Stimulated activated CD8-positive, alpha-beta memory T cell treated with anti-CD3 and anti-CD28 coated beads, Interleukin-2, amount 100 ng/mL, for 1 hour (primary cell): ENCODE measurements at places on chromosomes 7 and 10.

DNA sequence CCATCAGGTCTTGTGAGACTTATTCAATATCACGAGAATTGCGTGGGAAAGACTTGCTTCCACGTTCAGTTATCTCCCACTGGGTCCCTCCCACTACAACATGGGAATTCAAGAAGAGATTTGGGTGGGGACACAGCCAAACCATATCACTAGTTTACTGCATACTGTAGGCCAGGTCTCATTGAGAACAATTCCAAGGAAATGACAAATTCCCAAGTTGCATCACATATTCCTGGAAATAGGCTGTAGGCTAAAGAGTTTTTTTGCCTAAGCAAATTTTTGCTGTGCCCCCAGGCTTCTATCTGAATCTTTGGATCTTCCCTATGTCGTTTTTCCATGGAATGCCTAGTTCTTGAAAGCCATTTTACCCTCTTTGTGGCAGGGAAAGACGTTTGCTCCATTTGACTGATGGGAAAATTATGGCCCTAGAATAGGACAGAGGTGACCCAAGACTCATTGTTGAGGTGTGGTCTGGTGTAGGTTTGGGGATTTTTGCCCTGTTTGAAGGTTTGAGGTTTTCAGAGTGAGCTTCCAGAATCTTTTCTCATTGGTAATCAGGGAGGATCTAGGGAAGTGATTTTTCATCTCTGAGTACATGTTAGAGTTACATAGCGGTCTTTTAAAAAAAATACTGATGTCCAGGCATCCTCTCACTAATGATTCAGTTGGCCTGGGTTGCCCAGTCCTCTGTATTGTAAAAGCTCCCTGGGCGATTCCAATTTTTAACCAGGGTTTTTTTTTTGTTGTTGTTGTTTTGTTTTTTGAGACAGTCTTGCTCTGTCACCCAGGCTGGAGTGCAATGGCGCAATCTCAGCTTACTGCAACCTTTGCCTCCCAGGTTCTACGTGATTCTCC, 44.4 kb downstream of the TACR2 start:
- no peak for DNase-seq

DNA sequence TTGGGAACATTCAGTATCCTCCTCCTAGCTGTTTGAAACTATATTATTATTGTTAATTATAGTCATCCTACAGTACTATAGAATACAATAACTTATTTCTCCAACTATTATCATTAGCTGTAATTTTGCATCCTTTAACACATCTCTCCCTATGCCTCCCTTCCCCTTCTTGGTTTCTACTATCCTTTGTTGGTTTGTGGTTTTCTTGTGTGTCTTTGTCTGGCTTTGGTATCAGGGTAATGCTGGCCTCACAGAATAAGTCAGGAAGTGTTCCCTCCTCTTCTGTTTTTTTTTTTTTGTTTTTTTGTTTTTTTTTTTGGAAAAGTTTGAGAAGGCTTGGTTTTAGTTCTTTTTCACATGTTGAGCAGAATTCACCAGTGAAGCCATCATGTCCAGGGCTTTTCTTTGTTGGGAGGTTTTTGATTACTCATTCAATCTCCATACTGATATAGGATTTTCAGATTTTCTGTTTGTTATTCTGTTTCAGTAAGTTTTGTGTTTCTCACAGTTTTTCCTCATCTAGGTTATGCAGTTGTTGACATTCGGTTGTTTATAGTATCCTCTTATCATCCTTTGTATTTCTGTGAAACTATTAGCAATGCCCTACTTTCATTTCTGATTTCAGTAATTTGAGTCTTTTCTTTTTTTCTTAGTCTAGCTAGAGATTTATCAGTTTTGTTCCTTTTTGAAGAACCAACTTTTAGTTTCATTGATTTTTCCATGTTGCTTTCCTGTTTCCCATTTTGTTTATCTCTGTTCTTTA, 21.6 kb downstream of the C1GALT1 start:
- no peak for DNase-seq

- no peak for DNase-seq
Observed at GRCh38 chr7:107902381-107902780, 11.4 kb downstream of the DLD start.

DNA sequence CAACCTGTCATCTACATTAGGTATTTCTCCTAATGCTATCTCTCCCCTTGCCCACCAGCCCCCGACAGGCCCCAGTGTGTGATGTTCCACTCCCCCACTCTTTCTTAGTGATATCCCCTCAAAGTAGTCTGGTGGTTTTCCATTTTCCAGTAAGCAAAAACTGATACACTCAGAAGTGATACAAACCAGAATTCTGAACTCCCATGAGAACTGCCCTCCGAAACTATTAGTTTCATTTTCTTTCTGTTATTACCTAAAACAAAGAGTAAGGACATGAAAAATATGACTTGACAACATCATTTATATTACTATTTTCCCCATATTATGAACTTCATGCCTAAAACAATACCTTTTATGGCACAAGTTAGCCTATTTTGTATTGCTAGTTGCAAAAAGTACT, 175.0 kb downstream of the OTUD1 start:
- no peak for DNase-seq

DNA sequence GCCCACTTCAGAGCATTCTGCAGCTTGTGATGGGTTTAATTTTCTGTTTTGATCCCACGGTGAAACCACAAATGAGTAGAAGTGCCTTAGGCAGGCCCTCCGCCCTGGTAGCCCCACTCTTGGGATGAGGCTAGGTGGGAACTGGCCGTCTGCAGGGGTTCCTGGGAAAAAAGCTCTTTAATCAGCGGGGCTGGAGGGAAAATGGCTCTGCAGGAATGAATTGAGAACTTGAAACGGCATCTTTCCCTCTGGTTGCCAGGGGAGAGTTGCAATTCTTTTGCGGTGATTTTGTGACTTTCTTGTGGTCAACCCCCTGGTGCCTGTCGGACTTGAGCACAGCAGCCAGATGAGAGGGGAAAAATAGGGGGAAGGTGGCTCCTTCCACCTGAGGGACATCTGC, 32.7 kb downstream of the COL26A1 start:
- no peak for DNase-seq

- DNase-seq: no peak
Observed at GRCh38 chr10:24908793-24909423, 43.5 kb downstream of the PRTFDC1 start.

- DNase-seq: no peak
Observed at GRCh38 chr7:15836041-15836440, 149.6 kb upstream of the MEOX2 start.

GRCh38 chr10:122286867-122287266, 15.8 kb downstream of the BTBD16 start:
- DNase-seq: no peak

DNA sequence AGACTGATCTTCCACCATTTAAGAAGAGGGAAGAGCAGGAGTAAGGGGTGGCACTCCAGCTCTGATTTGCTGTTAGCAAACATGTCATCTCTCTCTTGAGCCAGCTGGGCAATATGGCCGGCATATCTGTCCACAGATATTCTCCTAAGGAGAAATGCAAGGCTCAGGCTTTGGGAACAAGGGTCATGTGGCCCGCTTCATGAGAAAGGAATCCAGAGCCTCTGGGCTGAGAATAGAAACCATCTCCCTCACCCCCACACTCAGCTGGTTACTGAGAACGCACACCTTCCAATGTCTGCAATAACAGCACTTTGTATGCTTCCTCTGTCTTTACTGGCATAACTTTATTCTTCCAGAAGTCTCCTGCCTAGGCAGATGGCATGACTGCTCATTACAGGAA, 171.2 kb downstream of the ELMO1 start:
- no peak for DNase-seq

DNA sequence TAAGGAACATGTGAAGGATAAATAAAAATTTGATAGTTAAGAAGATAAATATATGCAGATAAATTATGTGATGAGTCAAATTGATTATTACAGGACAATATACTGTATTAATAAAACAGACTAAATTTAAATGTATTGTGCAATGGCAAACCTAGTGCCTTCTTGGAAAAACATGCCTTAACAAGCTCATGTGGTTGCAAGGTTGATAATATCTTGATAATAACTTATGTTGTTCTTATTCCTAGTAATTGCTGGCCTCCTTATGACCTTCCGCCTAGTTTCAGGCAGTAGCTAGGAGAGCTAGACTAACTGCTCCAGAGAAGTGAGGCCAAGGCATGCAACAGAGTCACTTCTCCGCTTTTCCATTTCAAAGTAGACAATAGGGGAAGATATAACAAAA, 7.6 kb upstream of the RAB11FIP2 start:
- DNase-seq: no peak

DNA sequence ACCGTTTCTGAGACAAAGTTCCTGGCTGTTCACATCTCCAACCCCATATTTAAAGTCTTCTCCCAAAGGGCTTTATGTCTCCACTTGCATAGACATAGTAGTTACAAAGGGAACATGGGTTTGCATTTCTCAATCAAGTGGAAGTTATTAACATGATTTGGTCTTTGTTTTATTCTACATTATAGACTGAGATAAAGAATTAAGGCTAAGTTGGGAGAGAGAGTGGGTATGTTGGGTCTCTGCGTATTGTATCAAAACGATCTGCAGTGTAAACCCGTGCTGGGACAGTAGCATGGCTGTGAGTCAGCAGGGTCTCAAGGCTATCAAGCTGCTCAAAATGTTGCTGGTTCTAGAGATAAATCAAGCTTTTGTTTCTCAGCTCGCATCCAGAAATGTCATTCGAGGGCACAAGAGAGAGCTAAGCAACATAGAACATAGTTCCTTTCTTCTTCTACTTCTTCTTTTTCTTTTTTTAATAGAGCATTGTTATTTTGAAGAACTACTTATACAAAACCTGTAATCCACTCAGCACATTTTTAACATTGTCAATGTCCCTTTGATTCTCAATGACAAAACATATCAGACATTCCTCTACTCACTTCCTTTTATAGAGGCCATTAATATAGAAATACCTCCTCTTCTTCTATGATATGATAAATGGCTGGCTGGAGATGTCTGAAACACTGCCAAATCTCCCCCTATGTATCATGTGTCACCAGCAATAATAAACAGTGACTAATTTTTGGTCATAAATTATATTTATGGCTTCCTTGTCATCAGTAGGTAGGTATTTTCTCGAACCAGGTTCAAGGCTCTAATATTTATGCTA, 34.5 kb upstream of the RHOBTB1 start:
- DNase-seq: no peak

GRCh38 chr7:82714883-82715282, 271.3 kb upstream of the CACNA2D1 start:
- no peak for DNase-seq
